Lung (tissue), 17 donors: ENCODE measurements at places on chromosomes 5 and 9. TPM values are rescaled to one million over a fixed set of nuclear protein-coding genes. Genes with fewer than 3 reads are reported as not detected.

GRCh38 chr5:131226899-131227298 lies 37.0 kb upstream of the CDC42SE2 start:
- H3K36me3 ChIP-seq = no peaks in the 10 kb centered on the region
- H3K27me3 ChIP-seq = no peaks in the 10 kb centered on the region
- H3K27ac ChIP-seq = no peak overlapping the region
- no peak overlapping the region for H3K4me3 ChIP-seq
- H3K4me1 ChIP-seq = no peaks in the 10 kb centered on the region
- no peak for DNase-seq

- no peaks in the 10 kb centered on the region for H3K27me3 ChIP-seq
- no peak overlapping the region for H3K27ac ChIP-seq
- DNase-seq = peak; percentile 69
- H3K4me3 ChIP-seq = no peak overlapping the region
- H3K4me1 ChIP-seq = peaks cover 6% of the 10 kb centered on the region
Measured at GRCh38 chr9:132006677-132007370, 72.8 kb downstream of the MED27 start.

- no peak overlapping the region for H3K27ac ChIP-seq
- H3K27me3 ChIP-seq = no peaks in the 10 kb centered on the region
- no peak for DNase-seq
- H3K4me3 ChIP-seq = no peak overlapping the region
Measured at GRCh38 chr5:56522960-56523359, 289.8 kb upstream of the ANKRD55 start.

DNA sequence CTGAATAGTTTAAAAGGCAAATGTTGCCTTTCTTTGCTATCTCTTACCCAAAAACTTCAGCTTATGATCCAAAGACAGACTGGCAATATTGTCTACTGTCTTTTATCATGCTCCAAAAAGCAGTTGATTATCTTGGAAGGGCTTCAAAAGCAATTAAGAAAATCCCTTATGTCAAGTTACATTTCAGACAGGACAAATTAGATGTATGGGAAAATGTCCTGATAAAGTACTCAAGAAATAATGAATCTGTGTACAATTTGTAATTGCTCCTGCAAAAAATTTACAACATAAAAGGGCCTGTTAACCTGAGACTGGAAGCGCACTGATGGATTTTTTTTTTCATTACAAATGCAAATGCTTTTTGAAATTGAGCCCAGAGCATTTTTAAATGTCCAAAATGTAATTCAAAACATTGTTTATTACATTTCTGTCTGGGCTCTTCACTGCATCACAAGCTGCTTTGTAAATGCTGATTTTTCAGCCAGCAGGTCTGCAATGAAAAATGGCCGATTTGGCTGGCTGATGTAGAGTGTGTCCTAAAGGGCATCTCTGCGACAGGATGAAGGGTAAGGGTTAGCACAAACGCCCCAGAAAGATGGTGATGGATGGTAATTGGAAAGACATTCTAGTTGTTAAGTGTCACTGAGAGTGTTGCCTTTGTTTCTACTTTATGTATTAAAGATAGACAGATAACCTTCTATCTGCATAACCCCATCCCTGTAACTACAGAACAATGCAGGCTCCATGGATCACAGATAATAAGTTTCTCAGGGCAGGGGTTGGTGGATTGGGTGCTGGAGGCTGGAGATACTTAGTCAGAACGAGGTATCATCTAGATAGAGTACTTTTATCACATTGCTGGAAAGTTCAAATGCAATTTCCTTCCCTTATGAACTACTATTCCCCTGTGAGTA lies 27.0 kb downstream of the MAT2B start:
- no peaks in the 10 kb centered on the region for H3K36me3 ChIP-seq
- H3K27me3 ChIP-seq = no peaks in the 10 kb centered on the region
- H3K4me1 ChIP-seq = no peaks in the 10 kb centered on the region
- no peak for DNase-seq

- no peak overlapping the region for H3K4me3 ChIP-seq
- H3K4me1 ChIP-seq = no peaks in the 10 kb centered on the region
- no peak overlapping the region for H3K27ac ChIP-seq
- no peaks in the 10 kb centered on the region for H3K36me3 ChIP-seq
- no peaks in the 10 kb centered on the region for H3K27me3 ChIP-seq
- DNase-seq = no peak
Measured at GRCh38 chr9:3696368-3696767, 170.6 kb upstream of the RFX3 start.

GRCh38 chr9:84846906-84847305 lies 177.4 kb downstream of the NTRK2 start:
- DNase-seq = no peak
- H3K27ac ChIP-seq = no peak overlapping the region
- no peak overlapping the region for H3K4me3 ChIP-seq
- H3K36me3 ChIP-seq = no peaks in the 10 kb centered on the region
- H3K4me1 ChIP-seq = no peaks in the 10 kb centered on the region
- H3K27me3 ChIP-seq = no peaks in the 10 kb centered on the region

- peaks cover 28% of the 10 kb centered on the region for H3K4me1 ChIP-seq
- no peak overlapping the region for H3K4me3 ChIP-seq
- H3K27ac ChIP-seq = peak overlapping the region; percentile 87
- no peak for DNase-seq
- no peaks in the 10 kb centered on the region for H3K36me3 ChIP-seq
- H3K27me3 ChIP-seq = no peaks in the 10 kb centered on the region
Measured at GRCh38 chr5:132420706-132421272, 51.3 kb downstream of the SLC22A5 start.

- H3K4me3 ChIP-seq = no peak overlapping the region
- H3K27ac ChIP-seq = no peak overlapping the region
- no peaks in the 10 kb centered on the region for H3K36me3 ChIP-seq
- H3K27me3 ChIP-seq = no peaks in the 10 kb centered on the region
- no peak for DNase-seq
Measured at GRCh38 chr5:102691434-102691833, 63.7 kb upstream of the PAM start.

GRCh38 chr9:113715086-113715485 lies 161.0 kb upstream of the ZNF618 start:
- DNase-seq = no peak
- no peaks in the 10 kb centered on the region for H3K36me3 ChIP-seq
- H3K4me1 ChIP-seq = no peaks in the 10 kb centered on the region
- no peak overlapping the region for H3K4me3 ChIP-seq

- H3K27ac ChIP-seq = no peak overlapping the region
- no peaks in the 10 kb centered on the region for H3K27me3 ChIP-seq
- H3K4me3 ChIP-seq = no peak overlapping the region
- H3K4me1 ChIP-seq = peaks cover 3% of the 10 kb centered on the region
- H3K36me3 ChIP-seq = no peaks in the 10 kb centered on the region
Measured at GRCh38 chr5:96927008-96927407, 8.9 kb upstream of the LNPEP start.

GRCh38 chr5:17828681-17829080 lies 194.4 kb downstream of the TAF11L14 start:
- H3K27me3 ChIP-seq = no peaks in the 10 kb centered on the region
- no peaks in the 10 kb centered on the region for H3K36me3 ChIP-seq
- H3K4me1 ChIP-seq = peaks cover 21% of the 10 kb centered on the region
- H3K4me3 ChIP-seq = no peak overlapping the region

DNA sequence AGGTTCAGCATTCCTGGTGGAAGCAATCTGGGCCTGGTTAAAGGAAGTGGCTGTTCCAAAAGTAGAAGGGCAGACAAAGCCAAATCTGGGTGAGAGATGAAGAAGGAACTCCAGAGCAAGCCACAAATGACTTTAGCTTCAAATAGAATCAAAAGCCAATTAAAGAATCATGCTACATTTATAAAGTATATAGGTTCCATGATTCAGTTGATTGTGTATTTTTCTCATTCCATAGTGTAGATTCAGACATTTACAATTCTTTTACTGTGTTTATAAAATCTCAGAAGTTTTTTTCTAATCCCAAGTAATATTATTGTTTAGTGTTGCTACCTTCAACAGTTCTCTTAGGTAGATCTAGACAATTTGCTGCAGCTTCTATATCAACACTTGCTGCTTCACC lies 262.0 kb downstream of the PLK2 start:
- H3K27me3 ChIP-seq = no peaks in the 10 kb centered on the region
- no peaks in the 10 kb centered on the region for H3K36me3 ChIP-seq
- no peak overlapping the region for H3K27ac ChIP-seq
- H3K4me1 ChIP-seq = no peaks in the 10 kb centered on the region

DNA sequence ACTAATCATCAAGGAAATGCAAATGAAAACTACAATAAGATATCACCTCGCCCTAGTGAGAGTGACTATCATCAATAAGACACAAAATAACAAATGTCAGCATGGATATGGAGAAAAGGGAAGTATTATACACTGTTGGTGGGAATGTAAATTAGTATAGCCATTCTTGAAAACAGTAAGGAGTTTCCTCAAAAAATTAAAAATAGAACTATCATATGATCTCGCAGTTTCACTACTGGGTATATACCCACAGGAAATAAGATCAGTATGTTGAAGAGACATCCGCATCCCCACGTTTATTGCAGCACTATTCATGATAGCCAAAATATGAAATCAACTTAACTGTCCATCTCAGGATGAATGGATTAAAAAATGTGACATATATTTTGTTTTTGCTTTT lies 31.6 kb upstream of the STK32A start:
- no peak overlapping the region for H3K27ac ChIP-seq
- no peaks in the 10 kb centered on the region for H3K36me3 ChIP-seq
- no peak overlapping the region for H3K4me3 ChIP-seq
- H3K27me3 ChIP-seq = no peaks in the 10 kb centered on the region

GRCh38 chr5:10662661-10663488 lies 98.2 kb downstream of the DAP start:
- no peaks in the 10 kb centered on the region for H3K36me3 ChIP-seq
- no peak overlapping the region for H3K27ac ChIP-seq
- no peak for DNase-seq
- no peaks in the 10 kb centered on the region for H3K4me1 ChIP-seq
- no peaks in the 10 kb centered on the region for H3K27me3 ChIP-seq

DNA sequence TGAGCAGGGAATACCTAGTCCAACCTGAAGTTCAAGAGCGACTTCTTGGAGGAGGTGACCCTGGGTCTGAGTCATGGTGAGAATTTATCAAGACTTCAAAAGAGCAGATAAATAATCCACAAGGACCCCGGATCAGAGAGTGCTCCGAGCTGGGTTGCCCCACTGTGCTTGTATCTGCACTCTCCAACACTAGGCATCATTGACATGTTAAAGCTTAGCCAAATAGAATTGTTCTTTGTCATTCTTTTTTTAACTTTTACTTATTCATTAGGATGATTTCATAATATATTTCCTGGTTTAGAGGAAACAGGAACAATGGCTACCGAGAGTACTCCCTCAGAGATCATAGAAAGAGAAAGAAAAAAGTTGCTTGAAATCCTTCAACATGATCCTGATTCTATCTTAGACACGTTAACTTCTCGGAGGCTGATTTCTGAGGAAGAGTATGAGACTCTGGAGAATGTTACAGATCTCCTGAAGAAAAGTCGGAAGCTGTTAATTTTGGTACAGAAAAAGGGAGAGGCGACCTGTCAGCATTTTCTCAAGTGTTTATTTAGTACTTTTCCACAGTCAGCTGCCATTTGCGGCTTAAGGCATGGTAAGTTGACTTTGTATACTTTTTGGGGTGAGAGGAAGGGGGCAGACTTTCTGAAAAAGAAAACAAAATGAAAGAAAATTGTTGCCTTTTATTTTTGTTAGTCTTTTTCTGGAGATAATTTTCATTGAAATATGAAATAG lies at the start of gene CARD6:
Gene CARD6 (plus strand): TSS at position 300 of the 738 bp plus-strand sequence. CDS start 16 bp downstream, at position 316.
- no peaks in the 10 kb centered on the region for H3K27me3 ChIP-seq
- no peaks in the 10 kb centered on the region for H3K4me1 ChIP-seq
- H3K4me3 ChIP-seq = no peak within 1 kb of the TSS

Gene PCA3
- total RNA-seq = 0.09 TPM

Gene SPINK4
- not detected for total RNA-seq

Gene DCAF10
- total RNA-seq = 35.5 TPM

Gene AQP7
- total RNA-seq = 0.74 TPM

Gene KIF24
- 3.0 TPM for total RNA-seq

Gene ROPN1L
- total RNA-seq = 34.8 TPM

Gene C9orf72
- 23.4 TPM for total RNA-seq

Gene CTXN3
- total RNA-seq = not detected

Gene IFNE
- total RNA-seq = not detected

Gene COL27A1
- total RNA-seq = 25.6 TPM

Gene ELOVL7
- total RNA-seq = 5.9 TPM

Gene LCN2
- 281 TPM for total RNA-seq

Gene PRLR
- 1.4 TPM for total RNA-seq
